Activated T-cell treated with anti-CD3 and anti-CD28 coated beads, Interleukin-2, amount 50 U/mL, for 24 hours (primary cell): ENCODE measurements at places on chromosomes 11 and 22.
A peak's percentile ranks its signal among the peaks of the same experiment; 100 is the strongest.

- H3K27ac ChIP-seq, result no peak overlapping the region
- H3K4me1 ChIP-seq, result no peaks in the 10 kb centered on the region
- DNase-seq, result no peak
- no peaks in the 10 kb centered on the region for H3K36me3 ChIP-seq
- no peaks in the 10 kb centered on the region for H3K27me3 ChIP-seq
These were observed 58.5 kb downstream of the SMCO4 start for GRCh38 chr11:93484716-93485115.

- H3K4me3 ChIP-seq, result no peak overlapping the region
- H3K27me3 ChIP-seq, result peaks cover 46% of the 10 kb centered on the region
- DNase-seq, result peak; percentile 52
- H3K4me1 ChIP-seq, result peaks cover 14% of the 10 kb centered on the region
- no peaks in the 10 kb centered on the region for H3K36me3 ChIP-seq
- peak overlapping the region; percentile 7 for H3K27ac ChIP-seq
These were observed 30.7 kb downstream of the SCUBE2 start for GRCh38 chr11:9060700-9061111.

- H3K4me1 ChIP-seq, result peaks cover 23% of the 10 kb centered on the region
- H3K27ac ChIP-seq, result no peak overlapping the region
- peaks cover 3% of the 10 kb centered on the region for H3K36me3 ChIP-seq
- peak overlapping the region; percentile 21 for H3K4me3 ChIP-seq
These were observed 560 bp downstream of the PHOX2A start for GRCh38 chr11:72243173-72244059.

GRCh38 chr11:117166491-117166890 lies 12.1 kb upstream of the SIDT2 start:
- no peak overlapping the region for H3K4me3 ChIP-seq
- DNase-seq, result no peak
- peaks cover 94% of the 10 kb centered on the region for H3K36me3 ChIP-seq
- no peak overlapping the region for H3K27ac ChIP-seq

DNA sequence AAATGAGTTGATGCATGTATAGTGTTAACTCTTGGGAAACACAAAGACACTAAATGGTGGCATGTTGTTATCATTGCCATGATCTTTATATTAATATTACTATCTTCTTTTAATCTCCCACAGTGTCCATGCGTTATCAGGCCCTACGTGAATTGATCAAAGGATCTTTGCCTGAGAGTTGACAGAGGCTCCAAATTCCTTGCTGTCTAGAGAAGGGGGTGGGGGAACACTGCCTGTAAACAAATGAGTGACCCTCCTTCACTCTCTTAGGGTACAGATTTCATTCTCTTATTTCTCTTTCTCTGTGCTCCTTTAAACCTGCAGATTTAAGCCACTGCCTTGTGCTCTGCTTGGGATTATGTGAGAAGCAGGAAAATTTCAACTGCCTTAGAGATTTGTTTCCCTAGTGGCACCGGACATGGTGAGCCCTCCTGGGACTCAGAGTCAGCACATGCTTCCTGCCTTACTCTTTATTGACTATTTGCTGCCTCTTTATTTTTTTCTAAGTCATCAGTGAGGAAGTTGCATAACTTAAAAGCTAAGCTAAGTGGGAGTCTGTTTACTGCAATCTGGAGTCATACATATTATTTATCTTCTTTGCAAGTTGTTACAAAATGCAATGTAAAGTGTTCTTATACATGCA lies 122.9 kb downstream of the MAML2 start:
- H3K27ac ChIP-seq, result peak overlapping the region; percentile 86
- DNase-seq, result no peak
- H3K27me3 ChIP-seq, result no peaks in the 10 kb centered on the region
- no peak overlapping the region for H3K4me3 ChIP-seq
- peaks cover 85% of the 10 kb centered on the region for H3K4me1 ChIP-seq
